ENCODE measurements at places on chromosomes 2 and 18.

DNA sequence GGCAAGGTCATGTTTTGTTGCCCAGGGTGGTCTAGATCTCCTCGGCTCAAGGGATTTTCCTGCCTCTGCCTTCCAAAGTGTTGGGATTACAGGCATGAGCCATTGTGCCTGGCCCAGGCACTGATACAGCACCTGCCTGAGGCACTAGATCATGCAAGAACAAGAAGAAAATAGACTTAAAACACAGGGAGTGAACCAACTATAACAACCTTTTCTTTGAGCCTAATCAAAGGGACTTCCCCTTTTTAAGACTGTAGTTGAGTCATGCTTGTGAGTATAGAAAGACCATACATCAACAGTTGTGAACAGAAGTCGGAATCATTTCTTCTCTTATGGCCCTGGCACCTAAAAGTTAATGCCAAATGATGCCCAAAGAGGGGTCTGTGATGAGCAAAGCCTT is 47.9 kb upstream of the MAPRE2 start:
- no peak for DNase-seq

GRCh38 chr18:33020877-33021276 is 248.1 kb upstream of the KLHL14 start:
- DNase-seq = no peak

DNA sequence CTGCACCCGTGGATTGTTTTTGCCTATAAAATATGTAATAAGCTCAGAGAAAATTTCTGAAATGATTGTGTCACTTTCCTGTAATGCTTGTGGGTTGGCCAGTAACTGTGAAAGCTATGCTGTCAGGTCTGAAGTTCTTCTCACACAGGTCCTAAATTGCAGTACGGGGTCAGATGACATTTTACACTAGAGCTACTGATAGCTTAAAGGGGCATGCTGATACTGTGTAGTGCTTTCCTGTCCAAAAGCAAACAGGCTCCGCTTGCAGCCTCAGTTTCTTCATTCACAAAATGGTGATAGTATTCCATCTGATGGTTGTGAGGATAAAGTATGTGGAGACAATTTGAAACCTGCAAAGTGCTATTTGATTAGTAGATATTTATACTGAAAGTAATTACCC is 7.6 kb upstream of the FARSB start:
- DNase-seq = no peak

GRCh38 chr2:200199576-200200263 is 106.8 kb upstream of the SPATS2L start:
- DNase-seq = no peak

- peak; percentile 17 for DNase-seq
These were observed at the start of gene SCN2A for GRCh38 chr2:165239230-165239629. Gene SCN2A, plus strand, starts transcription at chr2:165239414. Its CDS starts 56,410 bp downstream, at chr2:165295824.

GRCh38 chr2:163266772-163267171 is 428.2 kb upstream of the KCNH7 start:
- DNase-seq = peak; percentile 87

- no peak for DNase-seq
These were observed 35.8 kb upstream of the DYSF start for GRCh38 chr2:71417300-71418202.

DNA sequence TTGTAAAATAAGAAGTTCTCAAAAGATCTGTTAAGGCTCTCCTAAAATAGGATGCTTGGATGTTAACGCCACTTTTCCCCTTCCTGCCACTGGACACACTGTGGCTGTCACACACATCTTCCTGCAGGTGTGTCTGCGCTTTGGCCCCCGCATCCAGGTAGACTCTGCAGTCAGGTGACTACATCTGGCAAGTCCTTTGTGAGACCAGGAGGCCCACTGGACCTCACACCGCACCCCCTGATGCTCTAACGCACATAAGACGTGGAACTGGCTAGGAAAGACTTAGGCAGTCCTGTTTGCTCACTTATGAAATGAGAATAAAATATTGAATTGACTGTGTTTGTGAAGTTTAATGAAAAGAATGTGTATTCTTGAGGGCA is 67.6 kb upstream of the PXDN start:
- no peak for DNase-seq

- no peak for DNase-seq
These were observed 77.5 kb downstream of the EPB41L3 start for GRCh38 chr18:5466256-5466655.

DNA sequence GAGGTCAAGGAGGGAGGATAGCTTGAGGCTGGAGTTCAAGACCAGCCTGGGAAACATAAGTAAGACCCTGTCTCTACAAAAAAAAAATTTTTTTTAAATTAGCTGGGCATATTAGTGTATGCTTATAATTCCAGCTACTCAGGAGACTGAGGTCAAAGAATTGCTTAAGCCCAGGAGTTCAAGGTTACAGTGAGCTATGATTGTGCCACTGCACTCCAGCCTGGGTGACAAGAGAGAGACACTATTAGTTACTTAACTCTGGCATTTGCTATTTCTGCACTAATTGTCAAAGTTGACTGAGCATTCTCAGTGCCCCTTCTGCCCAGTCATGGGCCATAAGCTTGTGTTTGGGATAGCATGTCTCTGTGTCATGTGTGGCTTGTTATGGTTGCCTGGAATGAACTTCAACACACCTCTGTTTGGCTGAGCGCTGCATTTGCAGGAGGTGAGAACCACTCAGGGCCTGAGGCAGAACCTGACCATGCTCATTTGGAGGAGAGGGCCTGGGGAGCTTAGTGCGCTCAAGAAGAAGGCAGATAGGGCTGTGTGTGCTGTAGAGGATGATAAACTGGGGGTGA is 77.7 kb downstream of the SH3RF3 start:
- DNase-seq = no peak

Data from skeletal muscle cell (primary cell).